ENCODE measurements at places on chromosomes 3 and 15.

- DNase-seq = no peak
These were observed 146.3 kb downstream of the PLCL2 start for GRCh38 chr3:17030956-17031652.

DNA sequence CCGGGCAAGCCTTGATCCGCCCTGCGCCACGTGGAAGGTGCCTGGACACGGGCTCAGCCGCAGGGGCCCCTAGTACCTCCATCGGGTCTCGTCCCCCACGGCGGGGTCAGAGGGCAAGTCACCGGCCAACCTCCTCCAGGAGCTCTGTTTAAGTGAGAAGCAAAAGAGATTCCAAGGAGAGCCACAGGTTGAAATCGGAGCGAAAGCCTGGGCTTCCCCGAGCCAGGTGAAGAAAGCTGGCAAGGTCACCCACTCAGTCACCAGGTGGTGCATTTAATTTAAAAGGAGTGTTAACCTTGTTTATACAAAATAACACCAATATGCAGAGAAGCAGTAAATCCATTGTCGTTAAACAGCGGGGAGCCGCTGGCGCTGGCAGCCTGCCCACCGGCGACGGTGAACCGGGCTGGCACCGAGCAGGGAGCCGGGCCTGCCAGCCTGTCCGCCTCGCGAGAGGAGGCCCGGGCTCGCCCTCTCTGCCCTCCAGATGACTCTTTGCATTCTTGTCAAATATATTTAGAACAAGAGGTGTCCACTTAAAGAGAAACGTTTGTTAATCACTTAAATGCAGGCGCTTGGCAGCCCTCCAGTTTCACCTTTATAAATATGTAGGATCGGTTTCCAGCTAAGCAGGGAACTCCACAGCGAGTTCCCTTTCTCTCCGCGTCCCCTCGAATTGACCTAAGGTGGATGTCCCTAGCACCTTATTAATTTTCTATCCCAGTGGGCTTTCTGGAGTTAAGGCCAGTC is 277.3 kb upstream of the NR2F2 start:
- DNase-seq = no peak

DNA sequence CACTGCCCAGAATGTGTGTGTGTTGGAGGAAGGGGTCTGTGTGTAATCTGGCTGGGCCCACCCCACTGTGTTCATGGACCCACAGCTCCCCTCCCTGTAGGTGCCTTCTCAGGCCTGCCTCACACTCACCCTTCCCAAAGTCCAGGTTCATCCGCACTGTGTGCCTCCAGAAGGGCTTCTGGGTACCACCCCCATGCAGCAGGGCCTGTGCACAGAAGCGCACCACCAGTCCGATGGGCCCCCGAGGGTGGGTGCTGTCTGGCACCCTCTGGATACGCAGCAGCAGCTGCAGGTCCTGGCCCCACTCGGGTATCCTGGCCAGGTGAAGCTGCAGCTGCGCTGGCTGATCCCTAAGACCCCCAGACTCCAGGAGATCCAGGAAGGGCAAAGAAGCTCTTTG is 12.8 kb upstream of the TGM5 start:
- DNase-seq = no peak

- DNase-seq = no peak
These were observed 257.6 kb upstream of the TLE3 start for GRCh38 chr15:70355275-70355795.

- DNase-seq = no peak
These were observed 12.5 kb downstream of the LPP start for GRCh38 chr3:188166441-188166840.

DNA sequence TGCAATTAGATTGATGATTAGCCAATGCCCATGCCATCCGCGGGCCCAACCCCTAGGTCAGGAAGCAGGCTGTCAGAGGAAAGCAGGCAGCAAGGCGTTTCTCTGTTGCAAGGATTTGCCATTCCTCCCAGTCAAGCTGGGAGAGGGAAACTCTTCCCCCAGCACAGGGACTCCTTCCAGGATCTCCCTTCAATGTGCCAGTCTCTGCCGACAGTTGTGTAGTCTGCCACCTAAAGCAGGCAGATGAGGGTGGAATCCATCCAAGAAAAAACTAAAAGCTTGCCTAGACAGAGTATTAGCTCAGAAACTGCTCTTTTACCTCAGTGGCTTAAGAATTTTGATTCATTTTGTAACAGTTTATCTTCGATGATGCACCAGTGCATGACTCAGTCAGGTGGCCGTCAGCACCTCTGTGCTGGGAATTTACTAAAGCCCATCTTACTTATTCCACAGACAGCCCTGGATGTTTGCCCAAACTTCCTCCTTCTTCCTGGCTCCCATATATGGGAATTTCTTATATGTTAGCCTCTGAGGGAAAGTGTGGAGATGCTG is 501.5 kb upstream of the THBS1 start:
- DNase-seq = no peak

GRCh38 chr15:45091161-45091560 is 22.8 kb downstream of the DUOX2 start:
- no peak for DNase-seq

GRCh38 chr15:71116366-71116765 is 1.1 kb downstream of the THSD4 start:
- DNase-seq = no peak

DNA sequence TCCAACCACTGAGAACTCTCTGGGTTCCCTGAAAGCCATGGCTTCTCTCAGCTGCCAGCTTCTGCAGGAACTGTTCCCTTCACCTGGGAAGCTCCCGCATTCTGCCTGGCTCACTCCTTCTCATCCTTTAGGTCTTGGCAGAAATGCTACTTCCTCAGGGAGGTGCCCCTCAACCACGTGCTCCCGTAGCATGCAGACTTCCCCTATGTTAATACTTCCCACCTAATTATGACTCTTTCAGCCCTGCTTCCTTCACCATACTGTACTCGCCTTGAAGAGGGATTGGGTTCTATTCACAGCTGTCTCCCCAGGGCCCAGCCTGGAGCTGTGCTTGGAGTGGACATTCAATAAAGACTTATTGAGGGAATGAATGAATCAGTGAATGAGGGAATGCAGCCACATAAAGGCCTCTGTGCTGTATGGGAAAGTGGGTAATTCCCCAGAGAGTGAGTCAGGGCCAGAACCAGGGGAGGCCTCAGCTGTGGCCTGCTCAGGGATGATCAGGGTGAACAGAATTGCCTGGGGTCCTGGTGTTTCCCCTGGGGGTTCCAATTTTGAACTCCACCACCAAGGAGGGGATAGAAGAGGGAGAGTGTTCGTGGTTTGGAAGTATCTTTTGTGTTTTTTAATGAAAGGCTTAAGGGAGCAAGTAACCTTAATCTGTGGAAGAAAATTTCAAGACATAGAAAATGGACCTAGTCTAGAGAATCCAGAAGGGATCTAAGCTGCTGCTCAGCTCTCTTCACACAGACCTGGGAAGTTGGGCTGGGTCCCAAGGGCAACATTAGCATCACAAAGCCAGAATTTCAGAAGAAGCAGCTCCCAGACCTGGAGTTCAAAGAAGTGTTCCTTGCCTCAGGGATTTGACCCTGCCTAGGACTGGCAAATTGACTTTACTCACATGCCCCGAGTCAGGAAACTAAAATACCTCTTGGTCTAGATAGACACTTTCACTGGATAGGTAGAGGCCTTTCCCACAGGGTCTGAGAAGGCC is 14.6 kb upstream of the FAM107A start:
- DNase-seq = no peak

- no peak for DNase-seq
These were observed 30.5 kb upstream of the RAB6B start for GRCh38 chr3:133925960-133926735.

DNA sequence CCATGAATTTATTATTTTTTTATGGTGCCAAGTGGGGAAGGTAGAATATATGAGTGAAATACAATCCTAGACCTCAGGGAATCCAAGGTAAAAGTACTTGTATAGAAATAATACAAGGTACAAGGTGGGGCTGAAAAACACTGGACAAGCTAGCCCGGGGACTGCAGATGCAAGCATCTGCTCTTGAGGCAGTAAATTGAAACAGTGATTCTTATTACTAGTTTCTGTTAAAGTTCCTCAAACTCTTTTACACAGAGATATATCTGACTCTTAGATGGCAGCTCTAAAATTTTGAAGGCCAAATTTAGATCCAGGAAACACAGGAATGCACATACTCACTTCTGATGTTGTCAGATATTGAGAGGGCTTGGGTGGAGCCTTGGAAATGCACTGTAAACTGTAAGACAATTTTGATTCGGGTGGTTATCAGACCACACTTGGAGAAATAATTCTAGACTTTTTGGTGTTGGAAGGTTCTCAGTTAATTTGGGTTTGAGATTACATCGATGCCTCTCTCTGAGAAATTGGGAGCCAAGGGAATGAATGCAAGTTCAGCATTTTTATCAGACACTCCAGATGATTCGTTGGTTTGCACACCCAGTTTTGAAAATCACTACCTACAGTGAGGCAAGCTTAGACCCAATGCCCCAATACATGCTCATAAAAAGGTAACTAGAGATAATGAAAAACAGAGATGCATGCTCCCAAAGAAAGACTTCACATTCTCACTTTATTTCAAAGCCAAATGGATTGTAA is 7.3 kb downstream of the TP63 start:
- no peak for DNase-seq

- no peak for DNase-seq
These were observed 299.4 kb upstream of the GADL1 start for GRCh38 chr3:31193871-31194270.

DNA sequence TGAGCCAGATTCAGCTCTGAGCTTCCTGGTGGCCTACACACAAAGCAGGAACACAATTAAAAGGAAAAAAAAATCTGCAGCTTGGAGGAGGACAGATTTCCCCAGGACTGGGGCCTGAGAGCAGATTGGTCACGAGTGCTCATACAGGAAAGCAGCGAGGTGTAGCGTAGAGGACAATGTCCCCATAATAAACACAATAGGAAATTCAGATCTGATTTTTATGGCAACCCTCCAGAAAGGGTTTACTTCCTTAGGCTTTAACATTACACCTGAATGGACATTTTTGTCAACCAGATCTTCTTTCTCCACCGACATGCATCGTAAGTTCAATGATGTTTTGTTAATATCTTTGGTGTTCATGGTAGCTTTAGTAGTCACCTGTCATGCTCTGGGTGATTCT is 23.3 kb downstream of the SLC6A20 start:
- DNase-seq = no peak

DNA sequence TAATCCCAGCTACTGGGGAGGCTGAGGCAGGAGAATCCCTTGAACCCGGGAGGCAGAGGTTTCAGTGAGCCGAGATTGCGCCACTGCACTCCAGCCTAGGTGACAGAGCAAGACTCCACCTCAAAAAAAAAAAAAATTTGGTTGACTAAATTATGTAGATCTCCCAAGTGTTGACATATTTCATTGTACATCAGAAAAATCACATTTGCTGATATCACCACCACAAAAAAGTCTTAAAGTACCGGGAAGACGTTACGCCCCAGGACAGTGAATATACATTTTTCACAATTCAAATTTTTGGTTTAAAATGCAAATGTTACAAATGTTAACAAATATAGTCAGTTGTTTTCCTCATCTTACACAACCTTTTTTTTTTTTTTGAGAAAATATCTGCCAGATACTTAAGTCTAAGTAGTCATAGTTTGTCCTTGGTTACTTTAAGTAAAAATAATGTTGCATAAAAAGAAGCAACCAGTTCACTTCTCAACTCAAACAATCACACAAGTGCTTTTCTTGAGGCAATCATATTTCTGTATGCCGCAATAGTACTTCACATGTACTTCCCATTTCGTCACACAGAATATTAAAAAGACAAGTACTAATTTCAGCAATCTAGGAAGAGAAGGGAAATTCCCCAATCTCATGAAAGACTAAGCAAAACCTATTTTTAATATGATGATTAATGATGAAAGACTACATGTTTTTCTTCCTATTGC is 41.0 kb upstream of the TCF12 start:
- no peak for DNase-seq

DNA sequence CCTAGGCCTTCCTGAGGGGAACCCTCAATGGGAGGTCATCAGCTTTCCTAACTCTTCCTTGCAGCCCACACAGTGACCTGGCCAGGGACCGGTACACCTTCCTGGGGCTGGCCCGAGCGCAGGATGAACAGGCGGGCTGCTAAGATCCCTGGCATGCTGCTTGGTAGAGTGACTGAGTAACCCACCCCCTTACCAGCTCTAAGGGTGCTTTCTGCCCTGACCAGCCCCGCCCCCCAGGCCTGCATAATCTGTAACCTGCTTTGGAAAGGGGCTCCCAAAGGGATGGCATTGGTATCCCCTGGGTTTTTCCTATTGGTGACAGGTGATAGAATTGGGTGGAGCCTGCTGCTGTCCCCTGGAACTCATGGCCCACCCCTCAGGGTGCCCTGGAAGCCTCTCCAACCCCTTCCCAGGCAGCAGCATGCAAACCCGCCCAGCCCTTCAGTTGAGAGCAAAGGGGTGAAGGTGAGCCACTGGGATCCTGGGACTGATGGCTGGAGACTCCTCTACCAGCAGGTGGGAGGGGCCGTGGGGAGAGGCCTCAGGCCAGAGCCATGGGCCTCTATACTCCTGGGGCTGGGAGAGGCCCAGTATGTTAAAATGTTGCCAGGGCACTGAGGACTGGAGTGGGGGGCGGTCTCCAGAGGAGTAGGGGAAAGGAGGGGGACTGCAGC is 11.1 kb upstream of the KIF7 start:
- DNase-seq = no peak

- no peak for DNase-seq
These were observed 5.8 kb downstream of the HSPBAP1 start for GRCh38 chr3:122787872-122788271.

DNA sequence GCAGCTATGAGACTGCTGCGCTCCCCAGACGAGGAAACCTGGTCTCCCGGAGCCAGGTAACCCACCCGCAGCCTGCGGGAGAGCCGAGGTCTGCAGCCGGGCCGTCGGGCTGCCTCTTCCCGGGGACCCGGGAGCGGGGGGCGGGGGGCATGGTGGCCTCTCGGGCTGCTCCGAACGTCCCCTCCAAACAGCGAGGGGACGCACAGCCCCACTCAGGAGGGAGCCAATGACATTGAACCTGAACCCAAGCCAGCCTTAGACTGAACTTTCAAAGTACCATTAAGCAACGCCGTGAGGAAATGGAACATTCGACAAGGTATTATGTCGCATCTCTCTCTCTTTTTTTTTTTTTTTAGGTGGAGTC is 29.8 kb upstream of the ALDH1A3 start:
- DNase-seq = no peak

- DNase-seq = no peak
These were observed 29.7 kb upstream of the USP50 start for GRCh38 chr15:50576166-50576565.
